Progenitor cell of endocrine pancreas (in vitro differentiated cells): ENCODE measurements at places on chromosomes 3 and 15.

DNA sequence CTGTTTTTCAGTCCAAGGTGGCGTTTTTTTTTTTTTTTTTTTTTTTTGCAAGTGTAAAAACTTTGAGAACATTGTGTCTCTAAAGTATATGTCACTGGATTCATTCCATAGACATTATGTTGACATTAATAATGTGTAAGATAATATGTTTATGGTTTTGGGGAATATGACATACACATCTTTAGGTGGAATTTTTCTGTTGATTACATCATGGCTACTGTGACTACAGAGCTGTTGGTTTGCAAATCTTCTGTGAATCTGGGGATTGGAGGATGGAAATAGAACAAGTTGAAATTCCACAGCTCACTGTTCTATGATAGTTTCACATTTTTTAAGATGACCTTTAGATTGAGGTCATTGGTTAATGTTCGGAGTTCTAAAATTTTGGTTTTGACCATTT is 24.4 kb upstream of the PLSCR2 start:
- DNase-seq, result no peak

GRCh38 chr3:106759731-106760130 is 617.5 kb upstream of the CCDC54 start:
- no peak for DNase-seq

GRCh38 chr15:62524848-62525247 is 359.8 kb upstream of the C2CD4B start:
- DNase-seq, result no peak

GRCh38 chr3:113002679-113003078 is 11.9 kb downstream of the GTPBP8 start:
- DNase-seq, result no peak

GRCh38 chr3:150035910-150036612 is 65.4 kb upstream of the PFN2 start:
- DNase-seq, result no peak

DNA sequence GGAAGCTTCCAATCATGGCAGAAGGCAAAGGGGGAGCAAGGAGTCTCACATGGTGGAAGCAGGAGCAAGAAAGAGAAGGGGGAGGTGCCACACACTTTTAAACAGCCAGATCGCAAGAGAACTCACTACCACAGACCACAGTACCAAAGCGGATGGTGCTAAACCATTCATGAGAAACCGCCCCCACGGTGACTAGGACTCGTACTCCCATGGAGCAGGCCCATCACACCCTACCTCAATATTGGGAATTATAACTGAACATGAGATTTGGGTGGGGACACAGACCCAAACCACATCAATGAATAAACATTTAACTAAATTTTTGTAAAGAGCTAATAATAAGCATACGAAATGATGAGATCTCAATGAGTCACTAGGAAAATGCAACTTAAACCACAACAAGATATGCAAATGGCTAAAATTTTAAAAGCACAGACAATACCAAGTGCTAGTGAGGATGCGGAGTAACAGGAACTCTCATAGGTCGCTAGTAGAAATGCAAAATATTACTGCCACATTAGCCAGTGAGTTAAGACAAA is 10.0 kb downstream of the MRPS25 start:
- DNase-seq, result no peak

- DNase-seq, result no peak
These were observed 5.5 kb downstream of the B4GALT4 start for GRCh38 chr3:119235151-119235550.

DNA sequence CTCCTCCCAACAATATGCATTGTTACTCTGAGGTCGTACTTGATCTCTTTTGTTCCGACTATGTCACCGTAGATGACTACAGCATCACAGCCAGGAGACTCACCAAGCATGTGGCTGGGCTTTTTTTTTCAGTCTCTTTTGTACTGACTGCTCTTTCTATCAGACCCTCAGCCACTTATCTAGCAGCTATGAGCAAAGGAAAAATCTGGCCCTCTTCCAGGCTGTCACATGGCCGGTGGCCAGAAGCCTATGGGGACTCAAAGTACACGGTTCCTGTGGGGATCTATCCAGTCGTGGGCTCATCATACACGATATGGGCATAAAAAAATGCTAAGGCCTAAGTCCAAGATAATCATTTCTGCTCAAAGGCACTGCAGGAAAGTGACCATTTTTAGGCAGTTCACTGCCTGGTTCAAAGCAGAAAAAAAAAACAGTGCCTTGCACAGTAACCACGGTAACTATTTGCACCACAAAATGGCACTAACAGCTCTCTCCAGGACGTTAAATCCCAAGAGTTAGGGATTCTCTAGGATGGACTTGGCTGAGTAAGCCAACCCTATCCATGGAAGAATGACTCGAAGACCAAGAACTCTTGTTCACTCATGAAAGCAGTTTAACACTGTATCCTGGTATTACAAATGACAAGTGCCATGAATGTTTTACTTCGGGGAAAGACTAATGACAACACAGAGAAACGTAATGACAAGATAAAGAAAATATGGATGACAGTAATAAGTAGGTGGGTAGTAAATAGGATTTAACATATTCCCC is 50.3 kb downstream of the SHQ1 start:
- no peak for DNase-seq

DNA sequence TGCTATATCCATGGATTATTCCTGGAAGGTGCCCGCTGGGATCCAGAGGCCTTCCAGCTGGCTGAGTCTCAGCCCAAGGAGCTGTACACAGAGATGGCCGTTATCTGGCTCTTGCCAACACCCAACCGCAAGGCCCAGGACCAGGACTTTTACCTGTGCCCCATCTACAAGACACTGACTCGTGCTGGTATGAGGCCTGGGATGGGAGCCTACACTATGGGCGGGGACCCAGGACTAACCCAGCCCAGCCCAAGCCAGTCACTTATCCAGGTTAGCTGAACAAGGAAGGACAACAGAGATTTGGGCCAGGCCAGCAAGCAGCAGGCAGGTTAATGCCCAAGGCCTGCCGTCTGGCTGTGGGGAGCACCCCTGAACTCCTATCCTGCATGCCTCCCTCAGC is 45.3 kb downstream of the SEMA3G start:
- no peak for DNase-seq

- DNase-seq, result no peak
These were observed 44.8 kb downstream of the SERPINI1 start for GRCh38 chr3:167780214-167780883.

- DNase-seq, result no peak
These were observed 5.3 kb downstream of the EIF4A2 start for GRCh38 chr3:186788482-186789370.

DNA sequence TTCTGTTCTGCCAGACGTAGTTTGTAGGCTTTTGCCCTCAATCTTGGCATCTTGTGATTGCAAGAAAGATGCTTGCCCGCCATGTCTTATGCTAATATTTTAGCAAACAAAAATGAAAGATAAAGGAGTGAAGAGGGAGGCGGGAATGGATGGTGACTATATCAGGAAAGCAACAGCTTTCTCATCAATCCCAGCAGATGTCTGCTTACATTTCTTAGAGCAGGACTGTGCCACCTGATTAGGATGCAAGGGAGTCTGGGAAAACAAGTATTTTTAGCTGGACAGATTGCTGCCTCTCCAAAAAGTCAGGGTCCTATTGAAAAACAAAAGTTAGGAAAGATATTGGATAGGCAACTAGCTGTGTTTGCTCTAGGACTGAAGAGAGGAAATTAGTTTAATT is 34.6 kb upstream of the DPH6 start:
- DNase-seq, result no peak

GRCh38 chr15:78634210-78635145 is 6.5 kb downstream of the CHRNB4 start:
- no peak for DNase-seq

DNA sequence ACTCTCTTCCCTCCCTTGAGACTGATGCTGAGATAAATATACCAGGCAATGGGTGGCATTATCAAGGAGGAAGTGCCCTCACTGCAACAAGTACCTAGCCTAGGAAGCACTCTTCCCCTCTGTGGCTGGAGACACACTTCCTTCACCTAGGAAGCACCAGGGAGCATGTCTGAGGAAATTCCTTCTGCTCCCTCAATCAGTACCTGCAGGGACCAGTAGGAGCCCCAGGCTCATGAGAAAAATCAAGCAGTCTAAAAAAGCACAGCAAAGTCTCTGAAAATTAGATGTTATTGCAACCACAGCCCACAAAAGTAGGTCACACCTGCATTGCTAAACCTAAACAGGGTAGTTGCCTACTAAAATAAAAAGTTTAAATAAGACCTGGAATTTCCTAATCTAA is 78.2 kb upstream of the TRPM1 start:
- no peak for DNase-seq

GRCh38 chr3:147397875-147398812 is 8.2 kb downstream of the ZIC4 start:
- no peak for DNase-seq

GRCh38 chr3:8186213-8186612 is 315.4 kb upstream of the LMCD1 start:
- DNase-seq, result no peak

DNA sequence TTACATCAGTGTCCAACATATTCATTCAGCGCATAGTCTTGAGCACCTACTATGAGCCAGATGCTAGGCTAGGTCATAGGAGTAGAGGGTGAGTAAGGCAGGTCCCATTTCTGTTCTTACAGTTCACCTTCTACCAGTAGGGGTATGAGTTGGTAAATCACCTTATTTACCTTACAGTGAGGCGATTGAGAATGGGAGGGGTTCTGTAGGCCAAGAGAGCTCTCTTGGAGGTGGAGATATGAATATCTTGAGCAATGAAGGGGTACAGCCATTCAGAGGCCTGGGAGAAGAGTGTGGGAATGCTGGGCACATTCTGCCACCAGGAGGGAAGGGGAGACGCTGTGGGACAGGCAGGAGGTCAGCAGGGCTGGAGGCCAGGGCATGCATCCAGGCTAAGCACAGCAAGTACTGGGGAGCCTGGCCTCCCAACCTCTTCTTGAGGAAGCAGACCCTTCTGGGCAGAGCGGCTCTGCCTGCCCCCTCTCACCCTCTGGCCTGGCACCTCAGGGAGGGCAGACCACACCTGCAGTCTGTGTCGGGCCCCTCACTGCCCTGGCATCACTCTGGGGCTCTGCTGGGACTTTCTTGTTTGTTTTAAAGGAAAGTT is 123.4 kb downstream of the EEFSEC start:
- DNase-seq, result no peak

DNA sequence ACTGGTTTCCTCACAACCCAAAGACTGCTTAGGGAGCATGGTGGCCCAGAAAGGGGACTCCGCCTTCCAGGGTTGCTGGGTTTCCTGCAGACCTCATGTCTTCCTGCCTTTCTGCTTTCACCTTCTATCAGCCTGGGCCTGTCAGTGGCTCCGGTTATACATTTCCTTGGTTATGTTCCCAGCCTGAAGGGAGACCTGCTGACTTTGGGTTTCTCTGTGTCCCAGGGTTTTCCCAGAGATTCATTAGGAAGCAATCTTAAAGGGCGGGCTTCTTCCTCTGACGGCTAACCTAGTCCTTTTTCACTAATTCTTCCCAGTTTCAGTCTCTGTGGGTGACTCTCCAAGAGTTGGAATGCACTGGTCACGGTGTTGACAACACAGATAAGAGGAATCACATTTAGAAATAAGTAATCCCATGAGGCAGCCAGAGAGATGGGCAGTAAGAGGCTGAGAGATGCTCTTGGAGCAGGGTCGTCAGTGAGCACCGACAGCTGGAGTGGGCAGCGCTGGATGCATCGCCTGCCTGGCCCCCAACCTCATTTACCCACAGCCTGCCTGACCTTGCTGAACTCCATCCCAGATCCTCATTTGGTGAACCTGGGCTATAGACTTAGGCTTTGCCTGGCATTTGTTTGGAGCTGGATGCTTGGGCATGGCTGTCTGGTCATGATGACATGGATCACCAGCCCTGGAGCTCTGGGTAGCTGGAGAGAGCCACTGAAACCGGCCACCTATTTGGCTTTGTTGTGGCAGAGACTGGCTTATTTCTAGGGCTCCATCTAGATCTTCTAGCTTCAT is 10.0 kb upstream of the EHD4 start:
- no peak for DNase-seq

- DNase-seq, result no peak
These were observed 90.2 kb downstream of the DNAJB8 start for GRCh38 chr3:128376516-128376915.

GRCh38 chr3:39919281-39919680 is 109.9 kb downstream of the MYRIP start:
- no peak for DNase-seq

- no peak for DNase-seq
These were observed 70.6 kb downstream of the VPS13C start for GRCh38 chr15:61989667-61990066.

DNA sequence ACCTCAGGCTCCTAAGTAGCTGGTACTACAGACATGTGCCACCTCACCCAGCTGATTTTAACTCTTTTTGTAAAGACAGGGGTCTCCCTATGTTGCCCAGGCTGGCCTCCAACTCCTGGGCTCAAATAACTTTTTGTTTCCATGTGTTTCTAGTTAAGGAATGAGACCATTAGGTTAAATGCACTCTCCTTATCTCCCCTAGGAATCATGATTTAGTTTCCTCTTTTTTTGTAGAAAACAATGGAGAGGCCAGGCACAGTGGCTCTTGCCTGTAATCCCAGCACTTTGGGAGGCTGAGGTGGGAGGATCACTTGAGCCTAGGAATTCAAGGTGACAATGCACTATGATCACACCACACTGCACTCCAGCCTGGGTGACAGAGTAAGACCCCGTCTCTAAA is 198.8 kb upstream of the C2CD4B start:
- no peak for DNase-seq

GRCh38 chr15:43410572-43411214 is 39.8 kb downstream of the TUBGCP4 start:
- no peak for DNase-seq

DNA sequence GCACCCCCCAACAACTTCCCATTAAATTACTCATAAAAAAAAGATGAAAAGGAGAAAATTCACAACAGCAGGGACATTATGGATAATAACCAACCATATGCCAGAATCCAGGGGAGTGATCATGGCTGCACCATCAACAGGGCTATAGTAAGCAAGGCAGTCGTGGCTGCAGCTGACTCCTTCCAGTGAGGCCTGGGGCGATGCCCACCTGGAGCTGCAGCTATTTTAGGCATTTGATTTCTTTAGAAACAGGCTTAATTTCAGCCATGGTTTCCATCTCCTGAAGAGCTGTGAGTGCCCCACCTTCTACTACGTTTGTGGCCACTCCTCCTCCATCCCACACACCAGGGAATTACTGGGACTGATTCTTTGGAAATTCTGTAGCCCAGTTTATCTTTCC is 84.0 kb downstream of the MINAR1 start:
- DNase-seq, result no peak

GRCh38 chr15:68578980-68579935 is at the start of gene CORO2B:
Gene CORO2B, plus strand, starts transcription at chr15:68578993. Its CDS starts 270 bp downstream, at chr15:68579263.
- DNase-seq, result peak; percentile 32

- DNase-seq, result no peak
These were observed 41.3 kb downstream of the MEIS2 start for GRCh38 chr15:37059086-37059485.

GRCh38 chr3:192038726-192039125 is 577.8 kb downstream of the PYDC2 start:
- no peak for DNase-seq
